NCI-H187 (cell line): ENCODE measurements at places on chromosomes 4 and X.

GRCh38 chr4:10083331-10083771, 33.2 kb downstream of the WDR1 start:
- DNase-seq, result no peak

- DNase-seq, result no peak
Observed at GRCh38 chr4:88420844-88421243, 36.1 kb upstream of the HERC5 start.

DNA sequence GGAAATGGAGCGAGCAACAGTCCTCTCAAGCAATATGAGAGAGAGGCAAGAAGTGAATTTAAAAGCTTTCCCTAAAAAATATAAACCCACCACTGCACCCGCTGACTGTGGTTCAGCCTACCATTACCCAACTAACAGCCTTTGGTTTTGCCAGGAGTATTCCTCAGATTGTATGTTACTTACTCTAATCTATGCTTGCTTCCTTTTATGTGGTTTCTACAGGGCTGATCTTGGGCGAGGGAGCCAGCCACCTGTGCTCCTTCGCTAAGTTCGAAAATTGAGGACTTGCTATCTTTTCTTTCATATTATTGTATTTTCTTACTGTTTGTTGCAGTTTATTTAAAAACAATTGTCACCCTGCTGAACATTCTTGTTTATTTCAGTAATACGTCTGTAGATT, 101.1 kb downstream of the DDX53 start:
- DNase-seq, result no peak

- DNase-seq, result no peak
Observed at GRCh38 chr4:182179105-182179504, 64.1 kb upstream of the TENM3 start.

- DNase-seq, result no peak
Observed at GRCh38 chr4:105679186-105679585, 29.3 kb downstream of the INTS12 start.

DNA sequence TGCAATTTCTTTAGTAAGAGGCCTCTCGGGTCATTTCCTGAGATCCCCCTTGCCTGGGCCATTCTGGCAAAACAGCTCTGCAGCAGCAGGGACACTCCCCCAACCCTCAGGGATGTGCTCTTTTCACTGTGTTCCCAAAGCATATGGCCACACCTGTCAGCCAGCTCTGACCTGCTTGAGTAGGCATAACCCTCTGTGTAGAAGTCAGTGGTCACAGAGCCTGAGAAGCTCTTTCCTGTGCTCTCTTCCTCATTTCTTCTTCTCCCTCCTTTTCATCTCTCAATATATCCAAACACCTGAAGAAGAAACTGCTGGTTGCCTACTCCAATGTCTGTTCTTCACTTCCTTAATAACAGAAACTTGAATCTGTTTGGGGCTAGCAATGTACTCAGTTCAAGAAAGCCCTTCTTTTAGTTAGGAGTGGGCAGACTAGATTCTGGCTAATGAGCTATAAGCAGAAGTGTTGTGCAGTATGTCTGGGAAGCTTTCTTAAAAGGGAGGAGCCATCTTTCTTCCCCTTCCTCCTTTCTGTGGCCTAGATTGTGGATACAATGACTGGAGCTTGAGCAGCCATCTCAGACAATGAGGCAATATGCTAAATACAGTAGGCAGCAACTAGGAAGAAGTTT, 73.3 kb downstream of the PRPS1 start:
- DNase-seq, result no peak

- no peak for DNase-seq
Observed at GRCh38 chr4:115711575-115711974, 598.2 kb upstream of the NDST4 start.

DNA sequence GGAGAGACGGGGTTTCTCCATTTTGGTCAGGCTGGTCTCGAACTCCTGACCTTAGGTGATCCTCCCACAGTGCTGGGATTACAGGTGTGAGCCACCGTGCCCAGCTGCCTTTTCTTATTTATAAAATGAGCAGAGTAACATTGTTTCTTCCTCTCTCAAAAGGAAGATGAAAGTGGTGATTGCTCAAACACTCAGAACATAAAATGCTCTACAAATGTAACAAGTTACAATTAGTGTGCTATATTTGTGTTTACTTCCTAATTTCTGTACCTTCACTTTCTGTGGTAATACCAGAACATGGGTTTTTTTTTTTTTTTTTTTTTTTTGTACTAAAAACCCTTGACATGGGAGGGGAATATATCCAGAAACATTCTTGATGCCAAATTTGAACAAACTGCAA, 197.9 kb downstream of the MGST2 start:
- no peak for DNase-seq

- DNase-seq, result no peak
Observed at GRCh38 chr4:1042352-1043055, 31.1 kb downstream of the FGFRL1 start.

DNA sequence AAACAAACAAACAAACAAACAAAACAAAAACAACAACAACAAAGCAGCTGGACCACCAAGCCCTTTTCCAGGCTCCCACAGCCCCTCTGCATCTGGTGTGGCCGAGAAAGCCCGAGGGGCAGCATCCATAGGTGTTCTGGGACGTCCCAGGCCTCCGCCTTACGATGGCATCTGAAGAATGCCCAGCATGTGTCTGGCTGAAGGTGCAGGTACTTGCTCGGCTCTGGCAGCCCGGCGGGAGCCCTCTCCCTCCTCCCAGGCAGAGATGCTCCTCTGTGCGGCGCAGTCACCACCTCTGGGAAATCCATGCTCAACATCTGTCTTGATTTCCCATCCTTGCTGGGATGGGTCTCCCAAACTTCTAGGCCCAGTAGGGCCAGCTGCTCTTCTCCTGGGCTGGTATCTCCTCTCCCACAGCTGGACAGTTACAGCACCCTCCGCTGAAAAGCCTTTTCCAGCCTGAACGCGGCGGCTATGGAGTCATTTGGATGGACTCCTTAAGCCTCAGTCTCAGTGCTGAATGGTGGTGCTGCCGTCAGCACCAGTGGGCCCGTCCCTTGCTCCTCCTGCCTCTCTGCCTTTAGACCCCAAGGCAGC, 4.3 kb downstream of the PSAPL1 start:
- no peak for DNase-seq

GRCh38 chr4:109752525-109752924, 22.7 kb upstream of the PLA2G12A start:
- no peak for DNase-seq

DNA sequence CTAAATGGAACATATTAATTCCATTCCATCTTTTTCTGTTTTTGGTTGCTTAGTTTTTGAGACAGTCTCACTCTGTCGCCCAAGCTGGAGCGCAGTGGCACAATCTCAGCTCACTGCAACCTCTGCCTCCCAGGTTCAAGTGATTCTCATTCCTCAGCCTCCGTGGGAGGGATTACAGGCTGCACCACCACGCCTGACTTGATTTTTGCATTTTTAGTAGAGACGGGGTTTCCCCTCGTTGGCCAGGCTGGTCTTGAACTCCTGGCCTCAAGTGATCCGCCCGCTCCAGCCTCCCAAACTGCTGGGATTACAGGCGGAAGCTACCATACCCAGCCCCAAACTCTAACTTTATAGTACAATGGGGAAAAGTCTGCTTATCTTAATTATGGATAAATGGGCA, 11.2 kb downstream of the HNRNPD start:
- DNase-seq, result no peak

- no peak for DNase-seq
Observed at GRCh38 chrX:11103751-11104150, 7.4 kb upstream of the HCCS start.
